ENCODE measurements at places on chromosomes 5 and 9. TPM values are rescaled to one million over a fixed set of nuclear protein-coding genes. Genes with fewer than 3 reads are reported as not detected.

NRG2 gene
- not detected for total RNA-seq

- H3K36me3 ChIP-seq = no peaks in the 10 kb centered on the region
- no peak overlapping the region for H3K27ac ChIP-seq
- DNase-seq = no peak
- H3K27me3 ChIP-seq = no peaks in the 10 kb centered on the region
Observed at GRCh38 chr5:125232779-125233230, 486.4 kb upstream of the ZNF608 start.

DNA sequence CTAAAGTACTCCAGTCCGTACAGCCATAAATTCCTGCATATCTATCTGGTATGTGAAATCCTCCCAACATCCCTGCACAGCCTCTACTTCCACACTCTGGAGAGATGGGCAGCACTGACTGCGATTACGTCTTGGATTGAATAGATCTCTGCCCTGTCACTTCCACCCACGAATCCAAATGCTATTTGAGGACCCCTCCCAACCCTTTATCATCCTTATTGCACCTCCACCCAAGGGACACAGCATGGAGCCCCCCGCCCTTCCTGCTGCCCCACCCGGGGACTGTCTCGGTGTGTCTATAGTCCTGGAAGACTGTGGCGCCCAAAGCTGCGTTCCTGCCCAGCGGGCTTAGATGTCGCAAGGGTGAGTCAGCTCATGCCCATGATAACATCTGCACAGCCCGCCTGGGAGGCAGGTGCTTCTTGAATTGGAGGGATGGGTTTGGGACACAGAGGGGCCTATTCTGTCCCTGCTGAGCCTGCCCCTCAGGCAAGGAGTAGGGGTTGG, 105.7 kb upstream of the HAND1 start:
- no peak overlapping the region for H3K4me3 ChIP-seq
- DNase-seq = no peak
- peaks cover 14% of the 10 kb centered on the region for H3K27me3 ChIP-seq
- no peaks in the 10 kb centered on the region for H3K36me3 ChIP-seq
- H3K27ac ChIP-seq = no peak overlapping the region
- H3K4me1 ChIP-seq = no peaks in the 10 kb centered on the region

EIF4E1B gene
- not detected for total RNA-seq

DNA sequence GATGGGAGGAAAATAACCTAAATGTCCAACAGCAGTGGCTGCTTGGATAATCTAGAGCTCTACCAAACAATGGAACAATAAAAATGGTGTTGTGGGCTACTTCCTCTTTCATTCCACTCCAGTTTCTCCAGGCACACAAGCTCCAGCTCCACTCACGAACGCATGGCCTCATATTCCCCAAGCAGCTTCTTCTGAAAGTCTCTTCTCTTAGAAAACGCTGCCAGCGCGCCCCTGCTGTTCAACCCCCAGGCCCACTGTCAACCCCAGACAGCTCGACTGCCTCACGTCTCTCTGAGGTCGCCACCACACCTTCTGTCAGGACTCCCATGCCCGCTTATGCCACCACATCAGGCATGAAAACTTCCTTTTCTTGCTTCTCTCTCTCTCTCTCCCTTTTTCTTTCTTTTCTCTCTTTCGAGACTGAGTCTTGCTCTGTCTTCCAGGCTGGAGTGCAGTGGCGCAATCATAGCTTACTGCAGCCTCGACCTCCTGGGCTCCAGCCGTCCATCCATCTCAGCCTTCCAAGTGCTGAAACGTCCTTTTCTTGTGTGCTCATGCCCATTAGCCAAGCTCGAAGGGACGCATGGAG, 16.2 kb downstream of the OR2V2 start:
- no peaks in the 10 kb centered on the region for H3K4me1 ChIP-seq
- no peak for DNase-seq
- H3K4me3 ChIP-seq = no peak overlapping the region
- H3K27me3 ChIP-seq = peaks cover 57% of the 10 kb centered on the region
- no peaks in the 10 kb centered on the region for H3K36me3 ChIP-seq

GRCh38 chr5:180988016-180988415, 630 bp upstream of the BTNL3 start:
- no peaks in the 10 kb centered on the region for H3K36me3 ChIP-seq
- H3K27ac ChIP-seq = peak overlapping the region; percentile 76
- H3K4me3 ChIP-seq = no peak overlapping the region

GRCh38 chr9:78325846-78326360, 29.0 kb downstream of the PSAT1 start:
- H3K4me3 ChIP-seq = no peak overlapping the region
- no peaks in the 10 kb centered on the region for H3K36me3 ChIP-seq
- DNase-seq = no peak
- no peak overlapping the region for H3K27ac ChIP-seq
- H3K27me3 ChIP-seq = no peaks in the 10 kb centered on the region

PDLIM4 gene
- 24.5 TPM for total RNA-seq

All from transverse colon (tissue), 4 donors.